ENCODE measurements at places on chromosomes 3 and 15.

GRCh38 chr3:161649900-161650484 is 153.4 kb downstream of the OTOL1 start:
- DNase-seq: no peak

- peak; percentile 46 for DNase-seq
Observed at GRCh38 chr3:126465928-126466544, 9.7 kb downstream of the ZXDC start.

- no peak for DNase-seq
Observed at GRCh38 chr3:134885877-134886621, 91.0 kb downstream of the EPHB1 start.

- no peak for DNase-seq
Observed at GRCh38 chr15:39623529-39623931, 42.7 kb downstream of the THBS1 start.

GRCh38 chr3:46705022-46705530 is 3.9 kb downstream of the TMIE start:
- no peak for DNase-seq

GRCh38 chr3:139517321-139518065 is 22.0 kb downstream of the RBP1 start:
- DNase-seq: no peak

GRCh38 chr15:93451822-93452221 is 362.8 kb upstream of the RGMA start:
- DNase-seq: no peak

DNA sequence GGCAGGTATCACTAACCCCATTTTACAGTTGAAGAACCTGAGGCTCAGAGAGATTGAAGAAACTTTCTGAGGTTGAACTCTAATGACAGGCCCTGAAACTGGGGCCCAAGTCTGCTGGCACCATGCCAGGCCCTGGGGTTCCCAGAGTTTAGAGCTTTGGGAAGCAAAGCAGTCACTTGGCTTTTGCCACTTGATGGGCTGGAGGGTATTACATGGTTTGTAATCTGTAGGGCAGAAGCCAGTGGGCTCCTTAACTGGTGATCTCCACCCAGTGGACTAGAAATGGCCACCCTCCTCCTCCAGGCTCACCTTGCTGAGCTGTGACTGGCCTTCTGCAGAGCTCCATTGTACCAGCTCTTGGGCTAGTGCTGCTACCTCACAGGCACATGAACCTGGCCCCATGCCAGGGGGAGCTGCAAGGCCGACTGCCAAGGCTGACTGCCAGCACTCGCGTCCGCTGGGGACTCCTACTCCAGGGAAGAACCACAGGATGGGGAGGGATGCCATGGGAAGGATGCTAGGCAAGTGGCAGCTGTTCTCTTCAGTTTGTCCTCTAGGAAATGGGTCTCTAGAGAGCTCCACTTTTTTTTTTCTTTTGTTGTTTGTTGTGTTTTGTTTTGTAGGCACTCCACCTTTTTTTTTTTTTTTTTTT is 104.8 kb downstream of the ETFA start:
- peak; percentile 76 for DNase-seq

DNA sequence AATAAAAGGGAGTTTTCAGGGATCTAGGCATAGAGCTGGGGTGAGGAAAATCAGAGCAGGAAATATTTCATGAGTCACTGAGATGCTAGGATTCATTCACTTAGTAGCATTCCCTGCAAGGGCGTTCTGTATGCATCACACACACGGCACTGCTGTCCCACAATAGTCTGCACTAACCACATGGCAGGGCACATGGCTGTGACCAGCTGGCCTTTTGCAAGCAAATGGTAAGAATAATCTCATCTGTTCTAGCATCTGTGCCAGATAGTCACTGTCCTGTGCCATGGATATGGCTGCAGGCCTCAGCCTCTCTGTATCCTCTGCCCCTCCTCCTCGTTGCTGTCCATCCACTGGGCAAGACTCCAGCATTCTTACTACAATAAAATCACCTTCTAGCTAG is 37.8 kb downstream of the BOC start:
- peak; percentile 76 for DNase-seq

- DNase-seq: no peak
Observed at GRCh38 chr3:21962456-21962855, 211.4 kb upstream of the ZNF385D start.

Data from spinal cord (tissue), 10 donors.